ENCODE measurements at places on chromosomes 12 and 14.

- DNase-seq = no peak
Measured at GRCh38 chr12:67827820-67828383, 161.3 kb upstream of the IFNG-AS1 start.

DNA sequence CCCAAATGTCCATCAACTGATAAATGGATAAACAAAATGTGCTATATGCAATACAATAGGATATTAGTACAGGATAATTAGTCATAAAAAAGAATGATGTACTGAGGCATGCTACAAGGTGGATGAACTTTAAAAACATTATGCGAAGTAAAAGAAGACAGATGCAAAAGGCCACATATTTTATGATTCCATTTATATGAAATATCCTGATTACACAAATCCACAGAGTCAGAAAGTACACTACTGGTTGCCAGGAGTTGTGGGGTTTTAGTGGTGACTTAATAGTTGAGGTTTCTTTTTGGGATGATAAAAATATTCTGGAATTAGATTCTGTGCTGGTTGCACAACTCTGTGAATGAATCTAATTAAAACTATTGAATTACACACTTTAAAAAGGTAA lies 12.6 kb downstream of the TRIM9 start:
- DNase-seq = no peak

DNA sequence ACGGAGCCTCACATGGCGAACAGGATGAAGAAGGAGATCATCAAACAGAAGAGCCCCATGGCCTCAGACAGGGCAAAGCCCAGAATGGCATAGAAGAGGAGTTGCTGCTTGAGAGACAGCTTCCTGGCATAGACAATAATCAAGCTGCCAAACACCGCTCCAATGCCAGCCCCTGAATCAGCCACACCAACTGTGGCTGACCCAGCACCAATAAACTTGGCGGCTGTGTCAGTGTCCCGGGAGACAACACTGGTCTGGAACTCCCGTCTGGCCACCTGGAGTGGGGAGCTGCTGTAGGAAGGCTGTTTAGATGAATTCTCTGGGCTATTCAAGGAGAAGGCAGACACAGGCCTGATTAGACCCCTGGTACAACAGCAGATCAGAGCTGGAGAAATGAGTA lies 100.1 kb downstream of the HEATR5A start:
- DNase-seq = no peak

DNA sequence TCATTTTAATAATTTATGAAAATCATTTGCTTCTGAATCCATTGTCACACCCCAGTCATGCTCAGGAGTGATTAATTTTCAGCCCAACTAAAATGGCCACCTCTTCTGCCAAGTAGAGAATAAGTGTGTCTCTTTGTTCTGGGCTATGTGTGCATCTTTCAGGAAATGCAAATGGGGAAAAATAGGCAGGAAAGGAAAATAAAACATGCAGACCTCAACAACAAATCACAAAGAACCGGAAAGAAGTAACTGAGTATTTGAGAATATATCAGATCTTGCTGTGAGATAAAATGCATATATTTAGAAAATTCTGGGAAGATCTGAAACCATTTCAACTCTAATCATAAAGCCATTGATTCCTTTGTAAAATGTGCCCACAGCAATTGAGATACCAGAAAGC lies 763.9 kb downstream of the GALC start:
- no peak for DNase-seq

DNA sequence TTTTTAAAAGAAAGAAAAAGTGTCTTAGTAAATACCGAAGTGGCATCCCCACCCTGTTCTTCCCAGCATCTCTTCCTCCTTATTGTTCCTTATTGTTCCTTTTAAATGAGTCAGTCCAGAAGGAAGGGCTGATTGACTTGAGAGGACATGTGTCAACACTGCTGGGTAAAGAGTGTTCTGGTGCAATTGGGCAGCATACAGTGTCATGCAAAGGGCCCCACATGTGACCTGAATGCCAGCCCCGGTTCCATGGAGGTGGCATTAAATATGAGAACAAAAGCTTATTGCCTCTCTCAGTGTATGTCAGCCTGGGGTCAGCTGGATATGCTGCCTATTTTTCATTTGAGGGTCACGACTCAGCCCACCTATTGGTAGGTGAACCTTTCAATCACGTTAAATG lies 58.9 kb upstream of the RIC8B start:
- DNase-seq = no peak

- DNase-seq = no peak
Measured at GRCh38 chr12:225012-225411, 11.1 kb upstream of the SLC6A12 start.

DNA sequence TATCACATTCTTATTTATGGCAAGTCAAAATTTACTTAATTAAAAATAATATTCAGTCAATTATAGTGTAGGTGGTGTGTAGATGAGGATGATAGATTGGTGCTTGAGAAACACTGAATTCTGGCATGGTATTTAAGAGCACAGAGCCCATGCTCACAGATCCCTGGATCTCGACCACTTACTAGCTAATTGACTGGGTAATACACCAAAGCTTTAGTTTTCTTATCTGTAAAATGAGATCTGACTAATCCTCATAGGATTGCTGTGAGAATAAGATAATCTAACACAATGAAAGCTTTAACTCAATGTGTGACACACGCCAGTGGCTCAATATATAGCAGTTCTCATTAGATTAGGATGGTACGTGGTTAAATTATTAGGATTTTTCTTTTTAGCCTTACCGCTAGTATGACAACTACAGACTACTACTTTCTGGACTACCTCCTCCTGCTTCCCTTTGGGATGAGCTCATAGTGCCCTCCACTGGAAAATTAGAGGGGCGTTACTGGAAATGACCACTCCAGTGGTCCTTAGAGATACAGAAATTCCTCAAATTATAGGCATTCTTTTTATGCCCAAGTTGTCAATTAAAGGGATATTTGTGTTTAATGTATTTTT lies 482.8 kb upstream of the TBX3 start:
- no peak for DNase-seq

DNA sequence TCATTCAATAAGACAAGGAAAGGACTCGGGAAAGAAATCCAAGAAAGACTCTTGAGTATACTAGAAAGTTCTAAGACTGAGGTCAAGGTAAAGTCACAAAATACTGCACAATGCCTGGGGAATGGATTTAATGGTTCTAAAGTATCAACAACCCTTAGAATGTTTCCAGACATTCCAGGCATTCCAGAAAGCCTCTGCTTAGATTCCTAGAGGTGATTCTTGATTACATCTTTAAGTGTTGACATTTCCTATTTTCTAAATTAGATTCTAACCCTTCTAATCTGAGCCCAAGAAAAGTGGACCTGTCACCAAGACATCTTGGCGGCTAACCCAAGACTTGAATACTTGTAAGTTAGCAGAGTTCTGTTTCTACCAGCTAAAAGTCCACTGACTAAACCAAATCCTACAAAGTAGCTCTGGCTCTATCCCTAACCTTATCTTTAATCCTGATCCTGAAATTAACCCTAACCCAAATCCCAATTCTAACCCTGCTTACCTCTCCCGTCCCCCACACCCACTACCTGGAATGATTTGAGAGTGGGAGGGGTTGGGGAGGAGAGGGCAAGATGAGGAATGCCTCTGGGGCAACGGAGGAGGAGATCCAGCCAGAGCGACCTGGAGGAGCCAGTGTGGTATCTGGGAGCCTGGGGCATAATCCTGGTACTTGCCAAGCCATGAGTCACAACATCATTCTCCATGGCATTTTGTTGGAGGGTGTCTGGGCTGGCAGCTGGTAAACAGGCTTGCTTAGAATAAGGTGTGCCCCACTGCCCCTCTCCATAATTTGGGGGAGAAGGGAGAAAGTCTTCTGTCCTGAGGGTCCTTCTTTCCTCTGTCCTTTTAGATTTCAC lies 93.4 kb upstream of the HOXC13 start:
- no peak for DNase-seq

GRCh38 chr12:28759333-28759732 lies 389.7 kb upstream of the FAR2 start:
- DNase-seq = no peak

- no peak for DNase-seq
Measured at GRCh38 chr14:44300916-44301315, 206.2 kb downstream of the FSCB start.

- DNase-seq = no peak
Measured at GRCh38 chr14:105195522-105196264, 14.6 kb upstream of the NUDT14 start.

- no peak for DNase-seq
Measured at GRCh38 chr12:57126561-57126960, 1.7 kb upstream of the LRP1 start.

DNA sequence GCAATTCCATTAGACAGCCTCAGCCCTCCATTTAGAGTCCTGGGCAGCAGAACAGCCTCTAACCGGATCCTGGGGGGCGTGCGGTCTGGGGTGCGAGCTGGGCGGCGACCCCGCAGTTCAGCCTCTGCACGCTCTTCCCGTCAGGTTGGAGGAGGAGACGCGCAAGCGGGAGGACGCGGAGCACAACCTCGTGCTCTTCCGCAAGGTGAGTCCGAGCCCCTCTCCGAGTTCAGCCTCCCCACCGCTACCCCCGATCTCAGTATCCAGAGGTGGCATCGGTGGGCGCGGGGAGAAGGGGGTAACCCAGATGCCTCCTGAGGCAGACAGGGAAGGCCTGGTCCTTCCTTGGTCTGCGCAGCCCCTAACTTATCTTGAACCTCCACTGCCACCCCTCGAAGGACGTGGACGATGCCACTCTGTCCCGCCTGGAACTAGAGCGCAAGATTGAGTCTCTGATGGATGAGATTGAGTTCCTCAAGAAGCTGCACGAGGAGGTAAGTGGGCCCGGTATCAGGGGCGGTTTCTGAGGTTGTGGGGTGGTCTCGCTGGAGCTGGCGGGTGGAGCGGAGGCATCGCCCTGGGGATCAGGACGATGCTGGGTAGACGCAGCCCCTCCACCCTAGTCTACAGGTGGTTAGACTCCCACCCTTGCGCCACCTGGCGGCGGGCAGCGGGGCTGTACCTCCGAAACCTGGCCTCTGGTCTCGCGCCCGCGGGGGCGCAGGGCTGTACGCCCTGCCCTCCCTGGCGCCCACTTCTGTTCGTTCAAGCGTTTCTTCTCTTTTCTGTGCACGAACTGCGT lies 1.3 kb downstream of the PRPH start:
- peak; percentile 32 for DNase-seq

DNA sequence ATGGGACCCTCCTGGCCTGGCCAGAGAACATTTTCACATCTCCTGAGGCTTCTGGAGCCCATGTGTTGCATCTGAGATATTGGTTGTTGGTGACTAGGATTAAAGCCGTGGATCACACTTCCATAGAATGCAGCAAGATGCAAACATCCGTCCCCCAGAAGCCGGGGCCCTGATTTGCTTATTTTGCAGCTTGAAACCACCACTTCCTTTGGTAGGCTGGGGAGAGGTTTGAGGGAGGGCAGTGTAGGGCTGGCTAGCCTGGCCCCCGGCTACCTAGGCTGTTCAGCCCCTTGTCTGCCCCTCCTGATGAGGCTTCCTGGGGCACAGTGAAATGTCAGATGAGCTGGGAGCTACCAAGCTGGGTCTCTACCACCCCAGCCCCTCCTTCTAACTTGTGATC lies 209.7 kb upstream of the PWP1 start:
- DNase-seq = no peak

GRCh38 chr14:94173471-94173884 lies 644 bp upstream of the PPP4R4 start:
- no peak for DNase-seq

GRCh38 chr14:67477926-67478799 lies 10.4 kb downstream of the TMEM229B start:
- DNase-seq = no peak

GRCh38 chr12:106197906-106198623 lies 49.8 kb downstream of the CKAP4 start:
- DNase-seq = no peak

GRCh38 chr12:130863298-130863697 lies 8.6 kb upstream of the RAN start:
- no peak for DNase-seq

GRCh38 chr12:75827061-75827460 lies 204.5 kb downstream of the PHLDA1 start:
- no peak for DNase-seq

GRCh38 chr12:29220632-29221336 lies 71.7 kb downstream of the FAR2 start:
- DNase-seq = no peak

DNA sequence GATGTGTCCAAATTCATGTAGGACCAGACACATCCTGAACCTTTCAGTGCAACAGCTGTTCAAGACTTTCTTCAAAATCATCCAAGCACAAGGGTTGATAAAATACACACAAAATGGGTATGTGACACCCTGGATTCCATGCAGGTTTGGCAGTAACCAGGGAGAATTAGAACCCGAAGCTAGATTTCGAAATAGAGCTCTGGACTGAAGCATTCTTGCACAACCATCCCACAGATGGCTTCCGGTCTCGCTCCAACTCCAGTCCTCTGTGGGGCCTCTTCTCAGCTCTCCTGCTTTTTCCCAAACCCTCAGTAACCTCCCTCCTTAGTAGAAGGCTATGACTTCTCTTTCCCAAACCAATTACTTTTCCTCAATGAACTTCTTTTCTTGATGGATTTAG lies 171.3 kb downstream of the TTC7B start:
- DNase-seq = no peak

DNA sequence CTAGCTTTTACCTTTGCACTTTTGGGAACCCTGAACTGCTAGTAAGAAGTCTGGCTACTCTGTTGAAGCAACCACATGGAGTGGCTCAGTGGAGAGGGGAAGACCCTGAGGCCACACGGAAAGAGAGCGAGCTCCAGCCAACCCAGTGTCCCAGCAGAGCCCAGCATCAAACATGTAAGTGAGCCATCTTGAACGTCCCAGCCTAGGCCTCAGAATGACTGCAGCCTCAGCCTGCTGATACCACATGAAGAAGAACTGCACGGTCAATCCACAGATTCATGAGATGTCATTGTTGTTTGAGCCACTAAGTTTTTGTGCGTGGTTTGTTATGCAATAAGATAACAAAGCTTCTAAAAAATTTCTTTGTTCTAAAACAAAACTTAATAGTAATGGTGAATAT lies 40.2 kb downstream of the TFCP2 start:
- DNase-seq = no peak

- DNase-seq = no peak
Measured at GRCh38 chr12:109883461-109883860, 3.1 kb upstream of the GLTP start.

GRCh38 chr12:120194226-120194533 lies 335 bp downstream of the GCN1 start:
- DNase-seq = no peak

- no peak for DNase-seq
Measured at GRCh38 chr12:100858656-100859055, 64.1 kb downstream of the ANO4 start.

DNA sequence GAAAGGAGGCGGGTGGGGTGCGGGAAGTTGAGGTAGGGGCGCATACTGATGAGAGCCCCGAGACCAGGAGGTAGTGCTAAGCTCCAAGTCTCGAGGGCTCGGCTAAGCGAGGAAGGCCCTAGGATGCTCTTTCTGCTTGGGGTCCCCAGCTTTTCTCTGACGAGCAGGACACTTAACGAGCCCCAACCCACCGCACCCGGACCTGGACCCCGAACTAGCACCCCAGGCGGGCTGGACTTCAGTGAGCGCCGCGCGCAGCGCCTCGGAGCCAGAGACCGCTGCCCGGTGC lies 4.7 kb upstream of the C1QL4 start:
- no peak for DNase-seq

GRCh38 chr12:15530361-15530760 lies 208.1 kb downstream of the PTPRO start:
- DNase-seq = no peak

- no peak for DNase-seq
Measured at GRCh38 chr12:130333341-130333740, 4.3 kb upstream of the PIWIL1 start.
